GM23248 (cell line): ENCODE measurements at places on chromosomes 5 and 9. TPM values are rescaled to one million over a fixed set of nuclear protein-coding genes. Genes with fewer than 3 reads are reported as not detected.

The KCNIP1 gene
- total RNA-seq = not detected in 2 replicates

- no peak for DNase-seq
Observed at GRCh38 chr5:124980163-124980941, 233.9 kb upstream of the ZNF608 start.

The SETX gene
- 47.3 and 65.3 TPM in 2 replicates for total RNA-seq

GRCh38 chr9:134433909-134434882, 107.9 kb downstream of the RXRA start:
- no peak for DNase-seq

The PCDHB6 gene
- total RNA-seq = 0.22 and 0.38 TPM in 2 replicates

The RANBP3L gene
- total RNA-seq = not detected in 2 replicates

The SLCO6A1 gene
- total RNA-seq = not detected in 2 replicates

DNA sequence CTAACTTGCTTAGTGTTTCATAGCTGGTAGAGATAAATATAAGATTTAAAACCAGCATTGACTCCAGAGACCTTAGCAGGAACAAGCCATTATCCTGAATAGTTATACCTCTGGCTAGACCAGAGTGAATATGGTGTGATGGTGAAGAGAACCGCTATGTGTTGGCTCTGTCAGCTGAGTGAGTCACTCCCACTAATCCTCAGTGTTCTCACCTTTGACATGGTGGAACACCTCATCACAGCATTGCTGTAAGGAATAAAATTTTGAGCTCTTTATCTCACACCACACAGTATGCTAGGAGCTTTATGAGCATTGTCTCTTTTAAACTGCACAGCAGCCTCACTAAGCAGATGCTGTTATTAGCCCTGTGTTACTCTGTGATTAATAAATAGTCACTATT, 90.7 kb upstream of the DHFR start:
- DNase-seq = peak; percentile 40

GRCh38 chr5:25128606-25129005, 483.8 kb upstream of the CDH10 start:
- no peak for DNase-seq

The IFNE gene
- total RNA-seq = 1.8 TPM in 2 replicates
